ENCODE measurements at places on chromosomes 7 and 10.

DNA sequence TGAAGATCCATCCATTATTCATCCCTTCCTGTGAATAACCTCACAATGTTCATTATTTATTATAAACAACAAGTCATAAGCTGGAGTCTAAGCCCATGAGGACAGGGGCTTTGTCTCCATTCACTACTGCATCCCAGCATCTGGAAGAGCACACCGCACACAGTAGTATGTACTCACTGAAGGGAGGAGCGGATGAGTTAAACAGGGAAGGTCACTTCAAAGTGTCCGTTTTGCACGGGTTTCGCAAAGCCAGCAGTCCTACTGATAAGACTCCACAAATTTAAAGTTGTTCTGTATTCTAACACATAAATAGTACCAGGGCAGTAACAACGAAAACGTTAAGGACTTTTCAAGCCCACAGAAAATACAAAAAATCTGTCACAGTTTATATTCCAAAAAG, 167.9 kb downstream of the PARD3 start:
- no peak for DNase-seq

DNA sequence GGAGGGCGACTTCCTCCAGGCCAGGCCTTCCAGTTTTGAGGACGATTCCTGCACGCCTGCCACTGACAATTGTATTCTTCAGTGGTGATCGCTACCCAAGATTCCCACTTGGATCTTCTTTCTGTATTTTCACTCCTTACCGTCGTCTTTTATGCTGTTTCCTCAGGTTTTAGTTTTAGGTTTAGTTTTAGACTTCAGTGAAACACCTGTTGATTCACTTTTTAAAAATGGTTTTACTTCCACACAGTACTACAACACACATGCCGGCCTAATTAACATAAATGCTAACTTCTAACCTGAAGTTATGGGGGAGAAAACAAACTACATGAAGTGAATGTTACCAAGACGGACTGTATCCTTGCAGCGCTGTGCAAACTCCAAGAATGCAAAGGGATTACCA, 530.6 kb upstream of the MGMT start:
- DNase-seq: no peak

DNA sequence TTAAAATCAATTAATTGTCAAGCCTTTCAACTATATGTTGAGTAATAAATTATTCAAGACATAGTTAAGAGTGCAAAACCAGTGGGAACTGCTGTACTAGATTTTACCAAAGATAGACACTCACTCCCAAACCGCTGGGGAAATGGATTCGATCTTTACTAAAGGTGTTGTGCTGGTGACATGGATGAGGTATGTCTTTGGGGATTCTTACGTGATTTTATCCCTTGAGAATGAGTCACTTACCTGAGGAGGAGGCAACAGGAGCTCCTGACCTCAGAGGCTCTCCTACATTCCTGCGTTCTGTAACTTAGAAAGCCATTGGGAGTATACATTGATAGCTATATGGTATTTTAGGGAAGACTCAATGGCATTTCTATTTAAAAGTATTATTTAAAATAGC, 165.5 kb downstream of the PKD1L1 start:
- no peak for DNase-seq

DNA sequence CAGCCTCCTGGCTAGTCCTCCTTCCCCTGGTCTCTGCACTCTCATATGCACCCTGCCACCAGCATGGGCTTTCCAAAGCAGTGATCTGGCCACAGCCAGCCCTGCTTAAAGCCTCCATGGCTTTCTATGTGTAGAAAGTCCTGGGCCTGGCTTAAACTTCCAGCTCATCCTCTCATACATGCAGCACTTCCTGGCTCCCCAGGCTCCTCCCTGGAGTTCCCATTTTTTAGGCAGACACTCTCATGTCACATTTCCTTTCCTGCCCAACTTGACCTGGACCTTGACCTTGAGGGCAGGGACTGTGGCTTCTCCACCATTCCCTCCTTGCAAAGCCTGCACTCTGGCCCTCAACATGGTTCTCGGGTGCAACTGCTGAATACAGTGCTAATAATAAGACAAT, 79.5 kb downstream of the CHST15 start:
- DNase-seq: no peak

GRCh38 chr7:156020566-156020965, 208.3 kb upstream of the SHH start:
- no peak for DNase-seq

- DNase-seq: peak; percentile 37
Observed at GRCh38 chr7:33395340-33395739, 266.0 kb downstream of the BBS9 start.

DNA sequence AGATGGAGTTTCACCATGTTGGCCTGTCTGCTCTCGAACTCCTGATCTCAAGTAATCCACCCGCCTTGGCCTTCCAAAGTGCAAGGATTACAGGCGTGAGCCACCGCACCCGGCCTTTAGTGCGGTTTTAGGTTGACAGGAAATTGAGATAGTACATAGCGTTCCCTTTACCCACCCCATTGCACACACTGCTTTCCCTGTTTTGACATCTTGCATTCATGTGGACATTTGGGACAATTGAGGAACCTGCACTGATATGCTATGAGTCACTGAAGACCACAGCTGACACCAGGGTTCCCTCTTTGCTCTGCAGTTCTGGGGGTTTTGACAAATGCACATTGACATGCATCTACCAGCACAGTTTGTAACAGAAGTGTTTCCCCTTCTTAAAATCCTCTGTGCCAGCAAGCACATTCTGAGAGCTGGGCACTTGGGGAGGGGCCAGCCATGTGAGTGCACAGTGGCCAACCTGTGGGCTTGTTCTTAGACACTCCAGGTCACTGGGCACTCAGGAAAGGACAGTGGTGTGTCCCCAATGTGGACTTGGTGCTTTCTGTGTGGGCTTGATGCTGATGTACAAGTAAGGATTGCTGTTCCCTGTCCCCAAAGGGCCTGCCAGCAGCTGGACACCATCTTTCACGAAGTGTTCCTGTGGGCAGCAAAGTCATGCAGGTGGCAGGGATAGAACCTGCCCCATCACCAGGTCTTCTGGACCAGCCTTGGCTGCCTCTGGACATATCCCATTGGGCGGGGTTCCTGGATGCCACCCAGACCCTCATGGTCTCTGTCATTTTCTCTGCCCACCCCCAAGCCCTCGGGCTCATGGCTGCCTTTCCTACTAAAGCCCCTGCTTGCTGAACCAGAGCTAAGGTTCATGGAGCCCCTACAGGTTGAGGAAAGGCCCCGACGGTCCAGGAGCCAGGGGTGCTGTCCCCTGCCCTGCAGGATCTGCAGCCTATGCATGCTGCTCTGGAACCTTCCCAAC, 579.8 kb downstream of the GLRX3 start:
- DNase-seq: no peak

- DNase-seq: no peak
Observed at GRCh38 chr7:868189-868486, 8.2 kb upstream of the GET4 start.

GRCh38 chr7:127891144-127891543, 140.1 kb downstream of the LRRC4 start:
- DNase-seq: no peak

- no peak for DNase-seq
Observed at GRCh38 chr10:29737074-29737593, 102.4 kb upstream of the SVIL start.

GRCh38 chr7:147485660-147486210, 1104.8 kb upstream of the C7orf33 start:
- DNase-seq: peak; percentile 58

DNA sequence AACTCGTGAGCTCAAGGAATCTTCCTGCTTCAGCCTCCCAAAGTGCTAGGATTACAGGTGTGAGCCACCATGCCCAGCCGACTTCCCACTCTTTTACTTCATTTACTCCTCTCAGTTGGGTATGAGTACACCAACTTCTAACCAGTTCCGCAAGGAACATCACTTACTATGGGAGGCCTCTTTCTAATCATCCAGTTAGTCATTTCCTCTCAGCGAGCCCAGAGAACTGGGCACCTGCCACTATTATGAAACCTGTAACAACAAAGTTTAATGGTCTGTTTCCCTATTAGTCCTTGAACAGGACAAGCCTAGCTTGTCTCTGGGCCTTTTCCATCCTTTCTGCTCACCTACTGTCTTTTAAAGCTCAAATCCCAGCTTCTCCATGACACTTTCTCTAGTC, 88.8 kb downstream of the DNMBP start:
- no peak for DNase-seq

GRCh38 chr10:1020460-1020859, 5.2 kb downstream of the IDI2 start:
- DNase-seq: no peak

GRCh38 chr10:27504808-27505460, 830 bp downstream of the RAB18 start:
- DNase-seq: no peak

DNA sequence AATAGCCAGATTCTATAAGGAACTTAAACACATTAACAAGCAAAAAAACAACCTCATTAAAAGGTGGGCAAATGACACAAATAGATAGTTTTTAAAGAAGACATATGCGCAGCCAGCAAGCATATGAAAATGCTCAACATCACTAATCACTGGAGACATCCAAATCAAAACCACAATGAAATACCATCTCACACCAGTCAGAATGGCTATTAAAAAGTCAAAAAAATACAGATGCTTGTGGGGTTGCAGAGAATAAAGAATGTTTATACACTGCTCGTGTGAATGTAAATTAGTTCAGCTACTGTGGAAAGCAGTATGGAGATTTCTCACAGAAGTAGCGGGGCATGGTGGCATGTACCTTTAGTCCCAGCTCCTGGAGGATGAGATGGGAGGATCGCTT, 164.0 kb downstream of the CHRM2 start:
- no peak for DNase-seq

DNA sequence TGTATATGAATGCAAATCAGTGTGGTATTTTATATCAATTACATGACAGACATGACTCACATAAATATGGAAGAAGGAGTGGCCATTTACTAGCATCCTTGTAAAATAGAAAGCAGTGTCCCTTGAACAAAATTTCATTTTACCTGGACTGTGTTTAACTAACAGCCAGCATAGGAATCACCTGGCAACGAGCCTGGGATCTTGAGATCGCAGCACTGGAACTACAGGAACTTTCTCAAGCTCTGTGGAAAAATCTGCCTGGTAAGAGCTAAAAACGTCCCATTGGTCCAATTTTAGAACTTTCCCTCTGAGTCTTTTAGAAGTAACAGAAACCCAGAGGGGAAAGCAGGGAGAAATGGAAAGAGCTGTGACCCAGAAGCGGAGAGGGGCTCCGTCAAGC, 68.9 kb upstream of the AMPH start:
- no peak for DNase-seq

DNA sequence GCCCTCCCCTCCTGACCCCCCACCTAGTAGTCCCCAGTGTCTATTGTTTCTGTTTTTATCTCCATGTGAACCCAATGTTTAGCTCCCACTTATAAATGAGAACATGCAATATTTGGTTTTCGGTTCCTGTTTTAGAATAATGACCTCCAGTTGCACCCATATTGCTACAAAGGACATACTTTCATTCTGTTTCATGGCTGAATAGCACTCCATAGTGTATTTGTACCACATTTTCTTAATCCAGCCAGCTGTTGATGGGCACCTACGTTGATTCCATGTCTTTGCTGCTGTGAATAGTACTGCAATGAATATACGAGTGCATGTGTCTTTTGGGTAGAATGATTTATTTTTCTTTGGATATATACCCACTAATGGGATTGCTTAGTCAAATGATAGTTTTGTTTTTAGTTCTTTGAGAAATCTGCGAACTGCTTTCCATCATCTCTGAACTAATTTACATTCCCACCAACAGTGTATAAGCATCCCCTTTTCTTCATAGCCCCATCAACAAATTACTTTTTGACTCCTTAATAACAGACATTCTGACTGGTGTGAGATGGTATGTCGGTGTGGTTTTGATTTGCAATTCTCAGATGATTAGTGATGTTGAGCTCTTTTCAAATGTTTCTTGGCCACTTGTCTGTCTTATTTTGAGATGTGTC, 128.4 kb upstream of the PHYHIPL start:
- no peak for DNase-seq

DNA sequence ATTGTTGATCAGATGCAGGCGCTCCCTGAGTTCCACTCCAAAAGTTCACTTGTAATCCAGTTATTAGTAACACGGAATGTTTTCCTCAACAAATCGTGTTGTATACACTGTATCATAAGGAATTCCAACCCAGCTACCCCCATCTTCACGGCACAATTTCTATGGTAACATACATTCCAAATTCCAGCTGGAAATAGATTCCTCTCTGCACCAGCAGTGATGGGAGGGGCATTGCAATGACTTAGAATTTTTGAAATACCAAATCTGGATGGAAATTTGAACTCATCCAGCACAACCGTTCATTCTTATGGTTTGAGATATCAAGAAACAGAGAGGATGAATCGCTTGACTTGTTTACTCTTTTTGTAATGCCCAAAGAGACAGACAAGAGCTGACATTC, 38.9 kb upstream of the RHEB start:
- DNase-seq: no peak

- DNase-seq: no peak
Observed at GRCh38 chr10:67606572-67606971, 89.4 kb downstream of the CTNNA3 start.

GRCh38 chr7:118183428-118183785, 557 bp upstream of the LSM8 start:
- no peak for DNase-seq

DNA sequence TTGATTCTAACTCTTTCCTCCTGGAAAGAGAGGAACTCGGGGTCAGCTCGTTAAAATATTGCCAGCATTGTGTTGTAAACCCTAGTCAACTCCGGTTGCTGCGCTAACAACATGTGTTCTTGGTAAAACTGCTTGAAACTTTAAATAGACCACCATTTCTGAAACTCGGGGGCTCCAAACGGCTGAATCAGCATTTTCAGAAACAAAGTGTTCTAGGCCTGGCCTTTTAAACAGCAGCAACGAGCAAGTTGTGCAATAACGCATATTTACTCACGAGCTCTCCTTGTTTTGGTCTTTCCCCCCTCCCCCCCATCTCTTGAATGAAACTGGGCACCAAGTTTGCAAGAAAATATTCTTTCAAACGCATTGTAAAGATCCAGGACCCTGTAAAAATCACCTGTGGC, 9.2 kb upstream of the GRB10 start:
- no peak for DNase-seq

Data from SHP77 (cell line).